ENCODE measurements at places on chromosomes 5 and 9.

DNA sequence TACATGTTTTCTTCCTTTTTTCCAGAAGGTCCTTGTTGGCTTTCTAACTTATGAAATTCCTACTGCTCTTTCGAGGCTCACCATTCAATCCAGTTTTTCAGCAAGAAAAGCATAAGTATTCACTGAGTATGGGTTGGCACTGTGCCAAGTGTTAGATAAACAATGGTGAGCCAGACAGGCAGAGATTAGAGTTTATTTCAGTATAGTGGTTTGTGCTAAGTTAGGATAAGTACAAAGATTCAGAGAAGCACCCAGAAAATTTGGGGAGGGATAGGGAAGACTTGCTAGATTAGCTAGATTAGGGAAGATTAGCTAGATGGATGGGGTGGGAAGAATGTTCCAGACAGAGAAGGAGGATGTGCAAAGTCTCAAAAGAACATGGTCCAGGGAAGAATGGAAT, 122.9 kb downstream of the OXCT1 start:
- no peak for DNase-seq

- no peak for DNase-seq
Observed at GRCh38 chr5:175867587-175868347, 3.6 kb upstream of the CPLX2 start.

- peak; percentile 7 for DNase-seq
Observed at GRCh38 chr9:73023025-73023541, 70.2 kb upstream of the ALDH1A1 start.

DNA sequence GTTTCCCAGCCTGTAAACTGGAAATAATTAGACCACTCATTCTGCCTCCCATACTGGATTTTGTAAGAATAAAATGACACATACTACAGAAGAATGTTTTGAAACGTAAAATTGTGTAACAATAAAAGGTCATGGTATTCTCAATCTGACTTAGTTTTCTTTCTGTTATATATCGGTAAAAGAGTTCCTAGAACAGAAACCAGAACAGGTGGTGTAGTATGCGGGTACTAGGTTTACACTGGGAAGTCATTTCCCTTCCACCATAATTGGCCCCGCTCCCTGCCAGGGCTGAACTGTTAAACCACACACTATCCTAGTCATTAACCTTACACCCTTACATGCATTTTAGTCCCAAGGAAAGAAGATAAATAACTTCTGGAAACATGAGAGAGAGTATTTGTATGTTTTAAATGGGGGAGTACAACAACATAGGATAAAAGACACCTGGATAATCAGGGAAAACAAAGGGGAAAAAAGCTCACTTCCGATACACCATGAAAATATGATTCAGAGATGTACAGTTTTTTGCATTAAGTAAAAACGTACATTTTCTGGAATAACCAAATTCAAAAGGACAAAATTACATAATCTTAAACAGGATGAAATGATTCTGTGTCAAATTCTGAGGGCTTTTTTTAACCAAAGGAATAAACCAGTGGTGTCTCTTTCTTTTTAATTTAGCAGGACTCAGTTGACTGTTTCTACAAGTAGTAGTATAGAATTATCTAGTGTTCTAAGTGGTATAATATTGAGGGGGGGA, 199.7 kb downstream of the GLIS3 start:
- DNase-seq: no peak

DNA sequence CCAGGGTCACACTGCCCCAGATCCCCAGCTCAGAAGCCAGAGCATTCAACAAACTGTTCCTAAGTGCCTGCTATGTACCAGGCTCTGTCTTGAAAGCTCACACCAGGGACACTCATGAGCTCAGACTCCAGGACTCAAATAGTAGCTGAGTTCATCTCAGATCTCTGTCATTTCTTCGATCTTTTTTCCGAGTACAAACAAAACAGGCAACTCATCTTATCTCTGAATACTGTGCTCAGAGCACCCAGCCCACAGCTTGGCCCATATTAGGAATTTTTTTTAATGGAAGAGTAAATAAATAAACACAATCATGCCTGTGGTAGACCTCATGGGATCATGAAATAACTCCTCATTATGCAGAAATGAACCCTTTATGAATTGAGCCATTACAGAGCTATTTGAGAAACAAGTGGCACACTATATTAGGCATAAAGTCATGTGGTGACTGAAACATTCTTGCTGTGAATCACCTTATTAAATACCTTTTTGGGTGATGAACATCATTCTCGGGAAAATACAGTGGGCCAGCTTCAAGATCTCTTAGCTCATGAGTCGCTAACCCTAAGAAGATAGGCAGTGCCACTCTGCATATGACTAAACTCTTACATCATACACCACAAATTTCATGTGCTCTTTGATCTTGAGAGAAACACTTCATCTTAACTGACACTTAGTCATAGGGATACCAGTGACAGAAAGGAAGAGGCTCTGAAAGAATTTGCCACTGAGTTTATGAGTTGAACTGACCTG, 9.9 kb downstream of the SH3RF2 start:
- no peak for DNase-seq

- DNase-seq: no peak
Observed at GRCh38 chr5:135437422-135437795, 9.7 kb downstream of the DCANP1 start.

GRCh38 chr9:91884696-91885687, 65.0 kb downstream of the ROR2 start:
- no peak for DNase-seq

- no peak for DNase-seq
Observed at GRCh38 chr5:103354446-103354845, 95.9 kb downstream of the MACIR start.

DNA sequence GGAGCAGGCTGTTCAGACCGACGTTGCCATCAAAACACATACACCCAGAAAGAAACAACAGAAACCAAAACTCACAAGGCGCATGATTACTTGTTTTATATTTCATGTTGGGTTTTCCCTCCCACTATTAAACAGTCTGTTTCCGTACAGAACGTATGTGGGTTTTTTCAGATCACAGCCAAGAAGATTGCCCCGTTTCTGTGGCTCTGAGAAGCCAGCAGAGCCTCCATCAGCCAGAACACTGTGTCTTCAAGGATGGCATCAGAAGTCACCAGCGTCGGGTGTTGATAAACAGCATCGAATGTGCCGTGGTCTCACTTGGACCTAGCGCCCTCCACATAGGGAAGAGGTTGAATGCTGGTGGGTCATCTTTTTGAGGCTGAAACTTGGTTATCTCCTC, 42.8 kb downstream of the FAM78A start:
- DNase-seq: no peak

DNA sequence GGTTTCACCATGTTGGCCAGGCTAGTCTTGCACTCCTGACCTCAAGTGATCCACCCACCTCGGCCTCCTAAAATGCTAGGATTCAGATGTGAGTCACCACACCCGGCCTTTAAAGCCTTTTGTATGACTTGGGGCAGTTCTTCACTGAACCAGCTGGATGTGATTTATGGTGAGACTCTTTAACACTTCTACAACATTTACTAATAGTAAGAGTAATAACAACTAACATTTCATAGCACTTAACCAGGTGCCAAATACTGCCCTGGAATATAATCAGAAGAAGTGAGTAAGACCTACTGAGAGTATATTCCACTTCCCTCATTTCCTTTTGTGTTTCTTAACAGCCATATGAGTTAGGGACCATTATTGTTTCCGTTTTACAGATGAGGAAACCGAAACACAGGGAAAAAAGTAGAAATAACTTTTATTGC, 10.0 kb downstream of the ZSWIM6 start:
- no peak for DNase-seq

DNA sequence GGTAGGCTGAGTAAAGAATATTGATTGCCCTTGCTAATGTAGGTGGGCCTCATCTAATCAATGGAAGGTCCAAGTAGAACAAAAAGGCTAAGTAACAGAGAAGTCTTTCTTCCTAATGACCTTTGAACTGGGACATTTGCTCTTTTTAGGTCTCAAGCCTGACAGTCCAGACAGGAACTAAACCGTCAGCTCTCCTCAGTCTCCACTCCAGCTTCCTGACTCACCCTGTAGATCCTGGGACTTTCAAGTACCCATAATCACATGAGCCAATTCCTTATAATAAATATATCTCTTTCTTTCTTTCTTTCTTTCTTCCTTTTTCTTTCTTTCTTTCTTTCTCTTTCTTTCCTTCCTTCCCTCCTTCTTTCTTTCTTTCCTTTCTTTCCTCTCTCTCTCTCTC, 479.5 kb upstream of the PAPPA start:
- DNase-seq: no peak

DNA sequence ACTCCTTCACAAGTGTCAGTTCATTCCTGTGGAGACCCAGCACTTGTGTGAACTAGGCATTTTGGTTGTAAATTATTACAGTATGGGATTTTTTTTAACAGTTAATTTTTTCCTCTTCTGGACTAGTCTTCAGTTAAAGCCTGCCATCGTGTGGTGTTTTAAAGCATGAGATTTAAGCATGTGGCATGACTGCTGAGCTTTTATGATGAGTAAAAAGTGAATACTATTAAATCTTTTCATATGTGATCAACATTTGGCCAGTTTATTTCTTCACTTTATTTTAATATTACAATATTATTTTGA, 25.0 kb downstream of the LMNB1 start:
- no peak for DNase-seq

GRCh38 chr5:133933169-133933509, 35.3 kb downstream of the C5orf15 start:
- DNase-seq: no peak

DNA sequence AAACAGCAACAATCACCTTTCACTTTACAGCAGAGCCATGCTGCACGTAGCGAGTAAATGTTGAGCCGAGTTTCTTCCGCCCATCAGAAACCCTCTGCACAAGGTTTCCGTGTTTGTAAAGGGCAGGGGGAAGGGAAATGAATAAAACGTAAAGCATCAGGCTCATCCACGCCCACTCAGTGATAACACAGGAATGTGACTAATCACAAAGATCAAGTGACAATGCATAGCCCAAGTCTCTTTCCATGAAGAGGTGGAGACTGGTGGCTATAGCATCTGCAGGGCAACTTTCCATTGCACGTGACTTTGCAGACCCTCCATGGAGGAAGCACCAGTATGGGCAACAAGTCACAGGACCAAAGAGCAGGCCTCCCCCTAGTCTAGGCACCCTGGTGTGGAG, 56.6 kb downstream of the CAMSAP1 start:
- no peak for DNase-seq

GRCh38 chr9:110465190-110465589, 114.4 kb downstream of the SVEP1 start:
- DNase-seq: no peak

Measured in stimulated activated CD8-positive, alpha-beta memory T cell treated with anti-CD3 and anti-CD28 coated beads, Interleukin-7, amount 100 ng/mL, for 24 hours (primary cell).